ENCODE measurements at places on chromosomes 6 and 20.

DNA sequence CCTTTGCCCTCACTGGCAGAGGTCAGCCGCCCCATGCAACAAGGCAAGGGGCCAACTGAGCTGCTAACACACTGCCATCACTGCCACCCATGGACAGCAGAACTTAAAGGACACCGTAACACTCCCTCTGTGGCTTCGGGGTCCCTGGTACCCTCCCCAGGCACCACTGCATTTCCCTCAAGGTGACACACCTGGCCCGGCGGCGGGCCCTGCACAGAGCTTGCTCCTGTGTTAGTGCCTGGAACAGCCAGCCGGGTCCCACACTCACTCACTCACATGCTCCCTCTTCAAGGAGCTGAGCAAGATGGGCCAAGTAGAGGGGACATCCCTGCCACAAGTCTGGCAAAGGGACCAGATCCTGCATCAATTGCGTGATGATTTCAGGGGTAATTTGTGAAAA, 126.5 kb upstream of the SOX4 start:
- no peak for DNase-seq

DNA sequence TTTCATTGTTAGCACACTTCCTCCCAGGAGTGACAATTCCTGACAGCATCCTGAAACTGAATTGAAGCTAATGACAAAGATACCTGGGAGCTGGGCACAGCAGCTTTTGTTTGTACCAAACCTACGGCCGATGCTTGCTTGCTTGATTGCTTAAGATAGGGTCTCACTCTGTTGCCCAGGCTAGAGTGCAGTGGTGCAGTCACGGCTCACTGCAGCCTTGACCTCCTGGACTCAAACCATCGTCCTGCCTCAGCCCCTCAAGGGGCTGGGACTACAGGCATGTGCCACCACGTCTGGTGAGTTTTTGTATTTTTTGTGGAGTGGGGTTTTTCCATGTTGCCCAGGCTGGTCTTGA, 84.7 kb upstream of the SCP2D1 start:
- DNase-seq: no peak

DNA sequence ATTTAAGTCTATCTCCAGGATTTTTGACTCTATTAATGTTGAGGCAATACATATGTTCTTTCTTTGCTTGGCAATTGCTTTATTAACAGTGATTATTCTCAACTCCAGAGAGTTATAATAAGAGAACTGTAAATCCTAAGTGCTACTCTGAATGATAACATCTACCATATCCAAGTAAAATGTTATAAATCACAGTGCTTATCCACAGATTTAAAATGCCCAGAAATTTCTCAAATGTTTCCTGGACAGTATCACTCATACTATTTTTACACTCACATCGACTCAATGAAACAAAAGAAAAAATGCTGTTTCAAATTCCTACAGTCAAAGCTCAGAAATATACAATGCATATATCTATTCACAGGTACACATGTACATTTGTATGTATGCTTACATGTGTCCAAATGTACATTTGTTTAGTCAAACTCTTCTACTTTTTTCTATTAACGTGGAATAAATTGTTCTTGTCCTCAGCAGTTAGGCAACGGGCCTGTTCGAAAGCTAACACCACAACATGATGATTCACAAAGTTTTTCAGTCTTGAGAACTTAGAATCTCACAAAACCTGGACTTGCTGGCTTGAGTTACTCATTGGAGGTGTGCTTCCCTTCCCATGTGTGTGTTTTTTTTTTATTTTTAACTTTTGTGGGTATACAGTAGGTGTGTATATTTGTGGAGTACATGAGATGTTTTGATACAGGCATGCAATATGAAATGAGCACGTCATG, 193.0 kb downstream of the GJA10 start:
- DNase-seq: no peak

- DNase-seq: no peak
Observed at GRCh38 chr6:85561750-85562357, 31.8 kb downstream of the SNX14 start.

DNA sequence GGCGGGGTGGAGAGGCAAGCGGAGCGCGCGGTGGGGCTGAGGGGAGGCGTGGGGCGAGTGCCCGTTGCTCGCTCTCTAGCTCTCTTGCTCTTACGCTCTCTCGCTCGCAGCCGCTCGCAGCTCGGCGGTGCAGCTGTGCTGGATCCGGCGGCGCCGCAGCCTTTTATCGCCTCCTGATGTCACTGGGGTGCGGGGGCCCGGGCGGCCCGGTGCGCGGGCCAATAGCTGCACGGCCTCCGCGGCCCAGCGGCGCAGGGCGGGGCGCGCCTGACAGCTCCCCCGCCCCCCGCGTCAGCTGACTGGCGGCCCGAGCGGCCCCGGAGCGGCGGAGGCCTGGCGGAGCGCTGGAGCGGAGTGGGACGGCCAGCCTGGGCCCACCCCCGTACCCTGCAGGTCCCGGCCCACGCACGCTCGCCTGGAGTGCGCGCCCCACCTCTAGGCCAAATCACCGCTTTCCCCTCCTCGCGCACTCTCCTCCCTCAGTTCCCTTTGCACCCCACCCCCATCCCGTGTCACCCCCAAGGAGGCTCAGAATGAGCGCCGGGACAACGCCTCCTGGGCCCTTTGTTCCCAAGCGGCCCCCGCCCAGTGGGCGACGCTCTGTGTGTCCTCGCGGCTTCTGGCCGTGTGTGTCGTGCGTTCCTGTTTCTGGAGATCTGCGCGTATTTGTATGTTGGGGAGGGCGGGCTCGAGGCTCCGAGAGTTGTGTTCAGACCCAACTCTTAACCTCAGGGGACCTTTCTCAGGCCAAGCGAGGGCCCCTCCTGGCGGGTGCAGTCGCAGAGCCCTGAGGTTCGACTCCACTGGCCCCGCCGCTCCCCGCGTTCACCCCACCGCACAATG, at the start of gene MAFB:
MAFB (minus strand) TSS at position 137 of the 843 bp plus-strand sequence. CDS start 386 bp downstream, outside the sequence.
- DNase-seq: no peak

DNA sequence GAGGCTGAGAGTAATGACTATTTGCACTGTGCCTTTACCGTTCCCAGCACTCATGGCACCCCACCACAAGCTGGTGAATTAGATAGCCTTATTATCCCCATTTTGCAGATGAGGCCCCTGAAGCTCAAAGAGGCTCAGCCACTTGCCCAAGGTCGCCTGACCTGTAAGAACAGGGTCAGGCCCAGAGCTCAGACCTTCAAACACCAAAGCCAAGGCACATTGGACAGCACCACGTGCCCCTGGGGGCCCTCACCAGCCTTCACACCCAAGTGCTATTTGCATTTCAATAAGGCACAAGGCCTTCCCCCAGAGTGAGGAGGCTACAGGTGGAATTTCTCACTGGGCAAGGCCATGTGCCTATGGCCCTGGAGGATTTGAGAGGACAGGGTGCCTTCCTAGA, 14.2 kb upstream of the C6orf132 start:
- DNase-seq: no peak

GRCh38 chr6:161498359-161498758, 224.5 kb upstream of the AGPAT4 start:
- no peak for DNase-seq

DNA sequence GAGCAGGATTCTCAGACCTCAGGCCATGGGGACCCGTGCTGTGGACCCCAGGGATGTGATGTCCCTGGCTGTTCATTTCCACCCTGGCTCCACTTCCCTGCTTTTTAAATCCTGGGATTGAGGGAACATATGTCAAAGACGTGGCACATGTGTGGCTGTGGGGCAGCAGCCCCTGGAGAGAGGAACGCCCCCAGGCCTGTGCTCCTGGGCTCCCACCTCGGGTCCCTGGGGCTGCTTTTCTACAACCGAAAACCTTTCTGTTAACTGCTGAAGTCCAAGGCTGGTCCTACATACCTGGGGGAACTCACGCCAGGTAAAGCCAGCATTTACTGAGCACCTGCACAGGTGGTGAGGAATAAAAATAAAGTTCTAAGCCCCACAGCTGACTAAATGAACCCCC, 102.3 kb upstream of the FRMD1 start:
- DNase-seq: no peak

- DNase-seq: peak; percentile 11
Observed at GRCh38 chr6:7087066-7087465, 20.7 kb upstream of the RREB1 start.
